NCI-H2171 treated with DMSO at 0.1 percent for 48 hours (cell line): ENCODE measurements at places on chromosomes 2 and 18.

DNA sequence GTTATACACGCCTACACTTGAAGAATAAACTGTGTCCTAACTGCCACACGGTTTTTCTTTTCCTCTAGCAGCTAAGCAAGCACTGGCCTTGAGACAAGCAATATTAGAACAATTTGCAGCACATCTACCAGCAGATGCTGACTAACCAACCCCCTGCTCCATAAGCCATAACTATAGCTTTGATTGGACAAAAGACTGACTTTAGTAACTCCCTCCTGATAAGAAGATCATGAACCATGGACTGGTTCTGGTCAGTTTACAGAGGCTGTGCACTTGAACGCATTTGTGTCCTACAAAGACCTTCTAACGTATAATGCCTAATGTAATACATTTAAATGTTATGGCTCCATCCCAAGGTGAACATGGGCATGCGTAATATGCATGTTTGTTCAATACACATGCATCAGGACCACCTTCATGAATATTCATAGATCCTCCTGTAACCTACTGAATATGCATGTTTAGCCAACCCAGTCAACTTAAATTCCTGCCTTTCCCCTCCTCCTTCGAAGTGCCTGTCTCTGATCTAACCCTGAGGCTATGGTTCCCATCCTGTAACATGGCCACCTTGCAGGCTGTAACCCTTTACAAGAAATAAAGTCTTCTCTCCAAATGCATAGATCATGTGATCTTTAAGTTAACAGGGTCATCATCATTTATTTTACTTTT is 26.5 kb downstream of the SLC4A5 start:
- DNase-seq, result no peak

- DNase-seq, result no peak
These were observed 14.0 kb downstream of the SERTAD2 start for GRCh38 chr2:64639691-64640090.

GRCh38 chr18:616380-616995 is 19.7 kb downstream of the CLUL1 start:
- peak; percentile 67 for DNase-seq

DNA sequence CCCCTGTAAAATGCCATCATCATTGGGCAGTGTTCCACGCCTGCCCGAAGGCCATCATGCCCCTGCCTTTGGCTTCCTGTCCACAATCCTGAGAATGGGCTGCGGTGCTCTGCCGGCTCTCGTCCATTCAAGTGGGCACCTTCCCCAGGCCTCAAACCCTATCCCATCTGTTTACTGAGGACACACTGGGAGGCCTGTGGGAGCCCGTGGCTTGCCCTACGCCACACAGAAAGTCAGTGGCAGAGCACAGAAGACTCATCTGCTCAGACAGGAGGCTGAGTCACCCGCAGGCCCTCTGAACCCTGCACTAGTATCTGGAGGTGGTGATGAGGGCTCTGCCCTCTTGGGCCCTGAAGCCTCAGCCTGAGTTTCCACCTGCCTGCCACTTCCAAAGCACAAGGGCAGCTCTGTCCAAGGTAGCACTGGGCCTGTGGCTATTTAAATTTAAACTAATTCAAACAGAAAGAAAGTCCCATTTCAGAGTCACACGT is 19.1 kb upstream of the ANKRD53 start:
- DNase-seq, result no peak

DNA sequence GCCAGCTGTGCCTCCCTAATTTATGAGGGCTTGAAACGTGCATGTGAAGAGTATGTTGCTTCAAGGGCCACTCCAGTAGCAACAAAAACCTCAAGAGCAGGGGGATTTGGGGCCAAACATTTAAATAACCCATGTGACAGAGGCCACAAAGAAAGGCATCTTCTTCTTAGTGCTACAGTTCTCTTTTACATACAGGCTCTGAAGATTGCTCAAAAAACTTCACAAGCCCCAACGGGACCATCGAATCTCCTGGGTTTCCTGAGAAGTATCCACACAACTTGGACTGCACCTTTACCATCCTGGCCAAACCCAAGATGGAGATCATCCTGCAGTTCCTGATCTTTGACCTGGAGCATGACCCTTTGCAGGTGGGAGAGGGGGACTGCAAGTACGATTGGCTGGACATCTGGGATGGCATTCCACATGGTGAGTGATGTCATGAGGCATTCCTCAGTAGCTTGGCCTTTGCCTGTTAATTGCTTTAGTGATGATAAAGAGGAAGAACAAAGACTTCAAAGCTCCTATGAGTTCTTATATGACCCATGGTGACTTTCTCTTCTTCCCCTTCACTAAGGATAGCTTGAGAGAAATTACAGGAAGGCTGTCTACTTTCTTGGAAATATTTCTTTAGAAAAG is 40.1 kb downstream of the NRP2 start:
- DNase-seq, result no peak

GRCh38 chr2:155215037-155215707 is 516.7 kb downstream of the KCNJ3 start:
- no peak for DNase-seq

- no peak for DNase-seq
These were observed 437.6 kb downstream of the ZEB2 start for GRCh38 chr2:144082327-144082726.

- no peak for DNase-seq
These were observed 202.8 kb upstream of the HS6ST1 start for GRCh38 chr2:128521482-128521881.

DNA sequence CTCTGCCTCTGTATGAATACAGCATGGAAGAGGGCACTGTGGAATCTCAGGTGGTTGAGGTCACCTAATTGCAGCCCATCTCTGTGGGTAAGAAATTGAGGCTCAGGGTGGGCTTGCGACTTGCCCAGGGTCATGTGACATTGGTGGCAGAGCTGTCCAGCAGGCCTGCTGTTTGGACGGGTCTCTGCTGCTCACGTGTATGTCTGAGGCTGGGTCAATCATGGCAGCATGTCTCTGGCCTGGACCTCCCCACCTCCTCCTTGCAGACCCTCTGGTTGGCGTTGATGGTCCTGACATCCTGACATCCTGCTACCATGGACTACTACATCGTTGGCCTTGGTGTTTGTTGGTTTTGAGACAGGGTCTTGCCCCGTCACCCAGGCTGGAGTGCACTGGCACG is 64.3 kb upstream of the HPCAL1 start:
- DNase-seq, result no peak

DNA sequence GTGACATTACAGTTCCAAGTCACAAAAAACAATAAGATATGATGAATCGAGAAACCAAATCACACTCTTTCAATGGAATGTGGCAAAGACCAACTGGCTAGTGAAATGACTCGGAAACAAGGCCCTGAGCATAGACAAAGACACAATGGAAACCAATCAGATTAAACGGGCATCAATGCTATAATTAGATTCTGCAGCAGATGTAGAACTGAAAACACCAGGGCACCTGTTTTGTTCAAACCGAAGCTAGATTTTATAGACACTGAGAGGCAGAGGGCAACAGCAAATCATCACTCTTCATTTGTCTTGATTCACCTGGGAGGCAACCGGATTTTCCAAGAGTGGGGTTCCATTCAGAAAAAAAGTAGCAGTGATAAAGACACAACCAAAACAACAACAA is 92.8 kb upstream of the BARD1 start:
- DNase-seq, result peak; percentile 70

- DNase-seq, result no peak
These were observed 6.0 kb downstream of the SH3BP4 start for GRCh38 chr2:234957834-234958135.

GRCh38 chr18:74725690-74726089 is 128.0 kb downstream of the ZNF407 start:
- DNase-seq, result no peak

DNA sequence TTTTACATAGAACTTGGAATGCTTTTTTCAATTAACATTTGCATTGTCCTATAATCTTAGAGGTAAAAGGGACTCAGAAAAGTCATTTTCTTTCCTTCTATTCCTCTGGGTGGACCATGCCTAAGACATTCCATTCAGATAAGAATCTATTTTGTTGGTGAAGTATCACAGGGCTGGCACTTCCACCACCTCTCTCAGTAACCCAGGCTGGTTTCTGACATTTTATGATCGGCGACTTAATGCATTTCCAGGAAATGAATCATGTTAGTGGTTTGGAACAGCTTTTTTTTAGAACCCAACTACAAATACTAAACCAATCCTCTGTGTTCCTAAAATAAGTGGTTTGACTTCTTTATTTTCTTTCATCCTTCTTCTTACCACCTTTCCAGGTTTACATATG is 27.0 kb downstream of the GAD1 start:
- DNase-seq, result no peak

DNA sequence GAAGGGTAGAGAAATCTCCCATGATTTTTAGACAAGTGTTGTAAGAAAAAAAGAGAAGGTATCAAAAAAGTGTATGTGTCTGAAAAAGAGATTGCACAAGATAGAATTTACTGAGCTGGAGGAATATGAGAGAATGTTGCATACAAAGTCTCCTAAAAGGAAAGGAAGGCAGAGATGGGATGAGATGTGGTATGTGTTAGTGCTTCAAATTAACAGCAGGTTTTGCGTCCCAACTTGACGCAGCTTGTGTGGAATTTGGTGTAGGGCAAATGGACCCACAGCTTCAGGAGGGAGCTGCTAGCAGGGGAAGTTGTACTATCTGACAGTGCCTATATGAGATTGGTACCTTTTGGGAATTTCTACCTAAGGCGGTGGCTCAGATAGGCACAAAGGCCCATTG is 9.0 kb upstream of the RASGRP3 start:
- DNase-seq, result no peak

GRCh38 chr2:190746971-190747761 is 98.3 kb downstream of the NAB1 start:
- no peak for DNase-seq

DNA sequence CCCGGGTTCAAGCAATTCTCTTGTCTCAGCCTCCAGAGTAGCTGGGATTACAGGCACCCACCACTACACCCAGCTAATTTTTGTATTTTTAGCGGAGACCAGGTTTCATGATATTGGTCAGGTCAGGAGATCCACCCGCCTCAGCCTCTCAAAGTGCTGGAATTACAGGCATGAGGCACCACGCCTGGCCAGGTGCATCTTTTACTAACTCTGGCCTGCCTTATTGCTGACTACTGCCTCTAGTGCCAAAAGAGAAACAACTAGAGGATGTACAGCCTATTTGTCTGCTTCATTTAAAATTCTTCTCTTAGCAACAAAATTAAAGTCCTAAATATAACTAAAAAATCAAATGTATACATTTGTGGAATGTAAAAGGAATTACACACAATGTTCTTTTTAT is 115.4 kb downstream of the BMPR2 start:
- DNase-seq, result no peak

- DNase-seq, result no peak
These were observed 55.8 kb downstream of the ASXL2 start for GRCh38 chr2:25822190-25823117.

- DNase-seq, result no peak
These were observed 115.7 kb upstream of the MMADHC start for GRCh38 chr2:149703281-149703680.

DNA sequence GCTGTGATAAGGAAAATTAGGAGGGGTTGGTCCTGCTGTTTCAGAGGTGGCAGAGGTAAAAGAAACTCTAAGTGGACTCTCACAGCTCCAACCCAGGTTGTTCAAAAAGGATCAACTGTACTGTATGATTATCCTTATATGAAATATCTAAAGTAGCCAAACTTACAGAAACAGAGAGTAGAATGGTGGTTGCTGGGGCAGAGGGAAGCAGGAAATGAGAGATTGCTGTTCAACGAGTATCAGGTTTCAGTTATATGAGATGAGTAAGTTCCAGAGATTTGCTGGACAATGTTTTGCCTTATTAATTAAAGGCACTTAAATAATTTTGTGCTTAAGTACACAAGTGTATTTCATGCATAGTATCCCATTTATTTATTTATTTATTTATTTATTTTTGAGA is 972.0 kb upstream of the LRRTM1 start:
- no peak for DNase-seq

- DNase-seq, result no peak
These were observed 54.7 kb downstream of the CABLES1 start for GRCh38 chr18:23189768-23190661.

DNA sequence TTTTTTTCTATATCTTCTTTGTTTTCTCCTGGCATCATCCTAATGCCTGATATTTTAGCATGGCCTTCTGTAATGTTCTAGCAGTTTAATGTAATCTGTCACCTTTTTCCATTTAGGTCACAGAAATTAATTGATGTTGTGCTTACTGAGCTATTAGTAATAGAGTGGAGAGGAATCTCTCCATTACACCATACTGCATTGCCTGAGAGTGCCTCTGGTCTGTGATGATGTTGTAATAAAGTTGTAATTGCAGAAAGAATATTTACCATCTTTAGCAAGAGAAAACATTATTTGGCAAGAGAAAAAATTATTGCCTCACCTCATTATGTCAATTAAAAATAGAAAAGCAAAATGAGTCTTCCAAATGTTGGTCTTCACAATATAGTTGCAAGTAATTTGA is 213.2 kb downstream of the KCNJ3 start:
- DNase-seq, result peak; percentile 94

GRCh38 chr18:76384114-76384790 is 110.8 kb downstream of the ZNF516 start:
- no peak for DNase-seq

DNA sequence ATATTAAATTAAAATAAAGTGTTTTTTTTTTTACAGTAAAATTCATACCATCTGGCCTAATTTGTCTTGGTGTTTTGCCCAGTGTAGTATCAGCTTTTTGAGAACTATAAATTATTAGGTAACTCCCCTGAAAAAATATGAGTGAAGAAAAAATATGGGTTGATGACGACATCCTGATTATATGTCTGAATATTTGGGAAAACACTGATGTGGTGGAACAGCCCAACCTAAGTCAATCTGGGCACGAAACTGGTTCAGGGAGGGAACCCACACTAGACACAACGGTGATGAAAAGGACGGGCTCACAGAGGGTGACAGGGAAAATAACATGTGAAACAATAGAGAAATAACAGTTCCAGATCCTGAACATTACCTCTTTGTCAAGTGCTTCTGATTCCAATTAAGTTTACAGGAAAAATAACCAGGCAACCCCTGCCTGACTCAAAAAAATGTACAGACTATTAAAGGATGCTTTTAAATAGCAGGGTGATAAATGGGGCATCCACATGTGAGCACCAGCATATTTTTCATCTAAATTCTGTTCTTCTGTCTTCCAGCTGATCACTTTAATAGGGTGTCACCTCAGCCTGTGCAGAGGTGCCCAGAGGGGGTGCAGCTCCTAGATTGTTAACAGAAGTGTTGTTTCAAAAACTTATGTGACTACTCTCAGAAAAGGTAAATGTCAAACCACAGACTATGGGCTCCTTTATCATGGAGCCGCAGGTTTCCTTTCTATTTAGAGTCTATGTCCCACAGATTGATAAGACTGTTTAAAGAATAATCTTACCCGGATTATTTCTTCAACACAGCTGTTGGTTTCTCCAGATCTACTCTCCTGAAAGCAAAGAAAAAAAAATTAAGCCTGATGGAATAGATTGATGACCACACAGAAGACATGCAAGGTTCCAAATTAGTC is 305.4 kb downstream of the AFF3 start:
- DNase-seq, result peak; percentile 61

DNA sequence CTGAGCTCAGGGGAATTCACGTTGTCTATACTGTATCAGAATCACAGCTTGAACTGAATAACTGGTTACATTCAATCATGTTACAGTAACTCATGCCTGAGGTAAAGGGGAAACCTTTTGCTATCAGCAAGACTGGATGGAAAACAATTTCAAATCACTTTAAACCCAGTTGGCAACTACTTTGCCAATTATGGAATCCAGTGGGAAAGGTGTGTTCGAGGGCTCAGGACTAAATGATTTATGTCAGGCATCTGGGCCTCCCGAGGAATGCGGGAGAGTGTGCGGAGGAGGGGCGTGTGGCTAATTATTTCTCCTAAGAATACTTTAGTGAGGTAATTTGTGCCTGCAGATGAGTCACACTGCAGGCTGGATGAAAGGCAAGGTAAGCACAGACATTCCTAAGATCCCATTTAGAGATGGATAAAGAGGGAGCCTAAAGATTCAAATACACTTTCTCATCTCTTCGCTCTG is 100.1 kb downstream of the HRH4 start:
- no peak for DNase-seq
